ENCODE measurements at places on chromosomes 7 and 10.

GRCh38 chr10:22427890-22428571 lies 82.7 kb downstream of the SPAG6 start:
- DNase-seq: no peak

DNA sequence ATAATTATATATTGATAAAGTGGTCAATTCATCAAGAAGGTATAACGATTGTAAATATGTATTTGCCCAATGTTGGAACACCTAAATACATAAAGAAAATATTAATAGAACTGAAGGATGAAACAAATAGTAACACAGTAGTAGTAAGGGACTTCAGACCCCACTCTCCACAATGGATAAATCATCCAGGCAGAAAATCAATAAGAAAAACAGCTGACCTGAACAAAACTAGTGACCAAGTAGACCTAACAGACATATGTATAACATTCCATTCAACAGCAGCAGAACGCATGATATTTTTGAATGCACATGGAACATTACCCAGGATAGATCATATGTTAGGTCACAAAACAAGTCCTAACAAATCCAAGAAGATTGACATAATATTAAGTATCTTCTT lies 286.1 kb upstream of the BMPER start:
- no peak for DNase-seq

DNA sequence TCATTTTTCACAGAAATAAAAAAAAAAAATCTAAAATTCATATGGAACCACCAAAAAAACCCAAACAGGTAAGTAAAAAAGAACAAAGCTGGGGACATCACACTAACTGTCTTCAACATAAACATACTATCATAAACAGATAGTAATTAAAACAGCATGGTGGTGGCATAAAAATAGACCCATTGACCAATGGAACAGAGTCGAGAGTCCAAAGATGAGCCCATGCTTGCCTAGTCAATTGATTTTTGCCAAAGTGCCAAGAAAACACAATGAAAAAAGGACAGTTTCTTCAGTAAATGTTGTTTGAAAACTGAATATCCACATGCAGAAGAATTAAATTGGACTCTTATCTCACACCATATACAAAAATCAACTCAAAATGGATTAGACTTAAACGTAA lies 513.2 kb upstream of the PHF14 start:
- DNase-seq: no peak

- no peak for DNase-seq
Measured at GRCh38 chr10:5413012-5413938, 918 bp downstream of the NET1 start.

GRCh38 chr7:31493714-31494181 lies 20.1 kb upstream of the ITPRID1 start:
- DNase-seq: no peak

GRCh38 chr10:59903871-59904270 lies 2.5 kb downstream of the CCDC6 start:
- no peak for DNase-seq

All from CD4-positive, alpha-beta T cell treated with Interleukin-12 subunit alpha and Interleukin-12 subunit beta, for 1 hour (primary cell).